Stimulated activated naive CD4-positive, alpha-beta T cell treated with Interleukin-2 at 50 U/mL for 16 hours (primary cell): ENCODE measurements at places on chromosomes 3 and 15.

DNA sequence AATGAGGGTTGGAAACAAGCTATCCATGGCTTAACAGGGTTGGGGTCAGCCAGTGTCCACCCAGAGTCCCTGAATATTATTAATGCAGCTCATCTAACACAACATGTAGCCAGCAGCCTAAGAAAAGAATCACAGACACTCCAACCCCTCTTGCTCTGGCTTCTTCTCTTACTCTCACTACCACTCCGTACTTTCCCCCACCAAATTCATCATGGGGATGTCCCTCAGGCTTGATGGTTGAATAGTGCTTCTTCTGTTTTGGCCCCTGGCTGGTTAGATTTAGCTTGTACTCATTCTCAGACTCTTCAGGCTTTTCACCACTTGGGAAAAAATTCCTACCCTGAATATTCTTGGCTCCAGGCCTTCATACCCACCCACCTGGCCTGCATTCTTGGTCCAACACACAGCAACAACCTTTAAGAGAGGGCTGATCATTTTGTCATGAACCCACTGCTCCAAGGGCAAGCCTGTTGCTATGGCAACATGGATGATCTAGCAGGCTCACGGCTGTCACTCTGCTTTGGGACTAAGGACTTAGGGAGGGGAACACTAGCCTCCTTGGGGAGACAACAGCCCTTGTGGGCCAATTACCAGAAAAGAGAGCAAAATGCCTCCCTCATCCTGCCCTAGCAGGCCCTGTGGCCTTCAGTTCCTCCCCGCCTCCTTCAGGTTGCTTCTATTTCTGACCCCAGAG is 9.4 kb upstream of the MED12L start:
- no peak for DNase-seq

DNA sequence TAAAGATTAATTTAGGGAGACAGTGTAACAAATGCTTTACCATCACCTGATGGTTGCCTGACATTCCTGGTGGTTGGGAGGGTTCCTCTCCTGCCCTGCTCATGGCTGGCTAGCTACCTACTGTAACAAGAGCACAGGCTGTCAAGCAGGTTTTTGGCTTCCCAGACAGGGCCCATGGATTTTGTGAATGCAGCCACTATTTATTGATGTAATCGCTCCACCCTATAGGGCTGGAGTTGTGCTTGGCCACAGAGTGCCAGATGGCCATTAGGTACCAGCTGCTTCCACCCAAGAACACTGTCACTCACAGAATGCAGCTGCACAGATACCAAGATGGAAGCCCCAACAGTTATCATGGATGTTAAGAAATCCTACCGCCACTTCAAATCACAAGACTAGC is 31.0 kb upstream of the KLHL25 start:
- no peak for DNase-seq

GRCh38 chr3:125605756-125606155 is 10.5 kb upstream of the OSBPL11 start:
- no peak for DNase-seq

- DNase-seq, result no peak
Observed at GRCh38 chr15:57950381-57950946, 115.0 kb downstream of the ALDH1A2 start.

- no peak for DNase-seq
Observed at GRCh38 chr3:158330870-158331269, 221.0 kb downstream of the RSRC1 start.

DNA sequence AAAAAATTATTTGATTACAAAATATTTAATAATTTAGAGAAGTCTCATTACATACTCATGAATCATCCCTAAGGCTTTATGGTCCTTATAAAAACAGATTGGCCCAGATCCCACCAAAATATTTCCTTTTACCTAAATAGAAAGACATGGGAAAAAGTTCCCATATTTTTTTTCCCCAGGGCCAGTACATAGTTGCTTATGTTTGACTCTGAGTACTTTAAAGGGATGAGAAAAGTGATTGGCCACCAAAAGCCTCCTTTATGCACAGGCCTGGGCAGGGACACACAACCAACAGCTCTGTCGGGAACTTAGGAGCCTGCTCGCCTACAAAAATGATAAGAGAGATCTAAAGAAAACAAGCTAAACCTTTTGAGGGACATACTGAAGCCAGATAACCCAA is 22.3 kb downstream of the KCNAB1 start:
- no peak for DNase-seq

GRCh38 chr3:71069797-71070196 is 513.7 kb downstream of the FOXP1 start:
- DNase-seq, result peak; percentile 59

- DNase-seq, result no peak
Observed at GRCh38 chr15:62382046-62382445, 217.0 kb upstream of the C2CD4B start.

DNA sequence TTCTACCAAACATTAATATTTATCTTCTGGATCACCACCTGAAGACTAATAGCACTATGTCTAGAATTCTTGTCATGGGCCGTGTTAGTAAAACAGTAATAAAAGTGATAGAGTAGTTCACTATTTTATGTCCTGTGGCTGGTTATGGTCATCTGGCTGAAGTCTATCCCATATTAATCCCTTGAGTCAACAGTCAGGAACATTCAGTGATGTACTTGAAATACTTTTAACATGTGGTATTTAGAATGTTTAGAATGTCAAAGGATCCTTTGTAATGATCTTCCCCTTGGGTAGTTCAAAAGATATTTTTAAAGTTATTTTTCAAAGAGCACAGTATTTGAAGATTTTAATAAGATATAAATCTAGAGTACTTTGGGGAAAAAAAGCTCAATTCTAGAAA is 117.0 kb downstream of the MBNL1 start:
- DNase-seq, result no peak

GRCh38 chr15:92805080-92805690 is 94.9 kb upstream of the CHD2 start:
- no peak for DNase-seq

GRCh38 chr3:117118604-117119003 is 409.0 kb downstream of the TUSC7 start:
- no peak for DNase-seq

DNA sequence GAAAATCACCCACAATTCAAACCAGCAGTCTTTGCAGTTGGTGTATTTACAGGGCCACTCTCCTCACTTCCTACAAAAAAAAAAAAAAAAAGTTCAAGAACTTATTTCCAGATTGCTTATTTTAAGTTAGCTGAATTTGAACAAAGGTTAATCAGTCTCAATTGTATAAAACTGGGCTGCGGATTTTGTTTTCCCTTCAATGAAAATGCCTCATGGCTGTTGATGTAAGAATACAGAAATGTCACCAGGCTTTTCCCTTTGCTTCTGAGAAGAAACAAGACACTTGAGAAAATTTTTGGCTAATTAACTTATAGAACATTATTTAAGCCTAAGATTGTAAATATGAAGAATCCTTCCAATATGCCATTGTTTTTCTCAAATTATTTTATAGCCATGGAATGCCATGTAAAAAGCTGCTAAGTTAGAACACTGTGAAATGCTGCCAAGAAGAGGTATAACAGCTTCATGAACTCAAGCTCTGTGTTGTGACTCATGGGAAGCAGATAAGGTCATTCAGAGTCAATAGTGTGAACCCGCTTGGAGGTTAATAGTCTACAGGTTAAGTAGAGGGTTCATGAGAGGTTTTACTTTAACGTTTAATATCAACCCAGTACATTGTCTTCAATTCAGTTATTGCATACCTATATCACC is 84.3 kb upstream of the ABI3BP start:
- no peak for DNase-seq

DNA sequence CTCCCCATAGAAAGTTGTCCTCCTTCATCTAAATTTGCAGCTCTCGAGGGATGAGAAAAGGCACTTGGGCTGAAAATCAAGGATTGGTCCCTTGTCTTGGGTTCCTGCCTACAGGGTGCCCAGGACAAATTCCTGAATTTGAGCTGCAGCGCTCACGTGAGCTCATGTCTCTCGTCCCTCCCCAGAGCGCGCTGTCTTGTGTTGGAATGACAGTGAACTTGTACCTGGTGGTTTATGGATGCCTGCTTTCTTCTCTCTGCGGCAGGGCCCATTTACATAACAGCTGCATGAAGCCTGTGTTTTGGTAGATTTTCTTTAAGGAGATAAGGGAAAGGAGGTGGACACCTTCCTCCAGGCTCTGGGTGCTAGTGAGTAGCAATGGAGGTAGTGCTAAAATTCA is 4.3 kb downstream of the RYR3 start:
- DNase-seq, result no peak

DNA sequence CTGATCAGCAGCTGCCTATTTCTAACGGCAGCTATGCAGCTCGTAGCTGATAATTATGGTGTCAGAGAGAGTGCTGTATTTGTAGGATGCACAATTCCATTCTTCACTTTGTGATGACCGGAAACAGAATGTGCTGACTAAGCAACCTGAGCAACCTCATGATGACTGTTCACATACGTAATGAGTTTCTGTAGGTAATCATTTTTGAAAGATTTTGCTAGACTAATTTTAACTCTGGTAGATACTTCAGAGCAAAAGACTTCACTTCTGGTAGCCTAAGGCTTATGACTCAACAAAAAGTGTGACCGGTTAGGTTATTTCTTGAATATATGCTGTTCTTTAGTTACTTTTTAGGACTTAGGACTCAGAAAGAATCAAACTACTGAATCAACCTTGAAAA is 567.7 kb downstream of the NAALADL2 start:
- DNase-seq, result no peak

- DNase-seq, result no peak
Observed at GRCh38 chr15:39976291-39977274, 42.7 kb downstream of the EIF2AK4 start.

DNA sequence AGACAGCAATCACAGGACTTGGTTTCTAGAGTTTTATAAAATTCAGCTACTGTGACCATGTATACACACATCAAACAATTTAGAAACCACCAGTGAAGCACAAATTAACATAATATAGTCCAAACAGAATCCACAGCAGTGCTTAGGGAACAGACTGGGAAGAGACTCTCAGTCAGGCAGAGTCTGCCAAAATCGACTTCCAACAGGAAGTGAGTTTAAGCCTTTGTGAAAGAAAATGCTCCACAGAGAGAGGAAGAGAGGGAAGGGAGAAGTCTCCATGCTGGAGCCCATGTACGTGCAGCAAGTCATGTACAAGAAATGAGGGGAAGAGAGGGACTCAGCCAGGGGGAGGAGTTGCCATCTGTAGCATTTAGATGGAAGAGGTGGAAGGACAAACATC is 172.6 kb downstream of the IL5RA start:
- no peak for DNase-seq

GRCh38 chr15:99006146-99006545 is 1.4 kb downstream of the PGPEP1L start:
- no peak for DNase-seq

GRCh38 chr3:100072326-100073048 is 41.8 kb downstream of the FILIP1L start:
- no peak for DNase-seq

DNA sequence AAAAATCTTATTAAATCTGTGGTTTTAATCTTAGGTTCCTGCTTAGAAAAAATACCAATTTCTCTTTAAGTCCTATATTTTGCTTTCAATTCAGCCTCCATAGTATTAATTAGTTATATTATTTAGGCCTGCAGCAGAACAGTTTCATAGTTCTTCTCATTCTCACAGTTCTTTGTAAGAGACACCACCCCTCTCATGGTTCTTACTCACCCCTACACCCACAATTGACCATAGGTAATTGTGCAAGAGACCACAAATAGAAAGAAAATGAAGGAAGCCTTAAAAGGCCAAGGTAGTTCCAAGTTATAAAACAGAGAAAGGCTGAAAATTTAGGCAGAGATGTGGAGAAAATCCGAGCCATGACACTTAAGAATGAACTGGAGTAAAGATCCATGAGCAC is 415.3 kb downstream of the TIGIT start:
- DNase-seq, result no peak

DNA sequence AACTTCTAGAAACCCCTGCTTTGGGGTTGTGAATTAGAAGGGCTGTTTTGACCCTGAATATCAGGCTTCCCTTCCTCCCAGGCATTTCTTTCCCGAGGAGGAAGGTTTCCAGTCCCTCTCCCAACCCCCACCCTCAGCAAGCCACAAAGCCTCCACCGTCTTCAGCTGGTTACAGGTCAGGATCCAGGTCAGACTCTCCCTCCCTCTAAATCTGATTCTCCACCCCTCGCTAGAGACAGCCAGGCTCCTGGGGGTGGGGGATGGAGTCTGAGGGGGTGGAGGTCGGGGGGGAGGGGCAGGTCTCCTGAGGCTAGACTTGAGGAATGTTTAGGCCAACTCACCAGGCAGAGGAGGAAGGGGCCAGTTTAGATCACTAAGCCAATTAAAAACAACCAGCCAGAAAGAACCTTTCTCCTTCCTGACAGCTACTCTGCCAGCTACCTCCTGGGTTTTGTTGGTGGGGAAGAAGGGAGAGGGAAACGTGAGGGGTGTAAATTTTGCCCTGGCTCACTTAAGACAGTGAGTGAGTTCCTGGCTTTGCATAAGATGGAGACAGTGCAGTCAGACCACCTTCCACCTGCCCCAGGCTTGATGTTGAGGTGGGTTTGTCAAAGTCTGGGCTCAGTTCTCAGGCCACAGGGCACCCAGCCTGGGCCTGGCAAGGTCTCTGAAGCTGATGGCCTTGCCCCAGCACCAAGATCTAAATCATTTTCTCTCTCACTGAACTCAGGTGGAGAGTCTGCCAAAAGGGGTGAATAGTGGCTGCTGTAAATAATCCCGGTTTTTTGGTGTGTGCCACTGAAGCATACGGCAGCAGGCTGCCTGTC is 19.5 kb downstream of the BMF start:
- DNase-seq, result no peak

- DNase-seq, result no peak
Observed at GRCh38 chr15:72614810-72615532, 39.5 kb upstream of the GOLGA6B start.

DNA sequence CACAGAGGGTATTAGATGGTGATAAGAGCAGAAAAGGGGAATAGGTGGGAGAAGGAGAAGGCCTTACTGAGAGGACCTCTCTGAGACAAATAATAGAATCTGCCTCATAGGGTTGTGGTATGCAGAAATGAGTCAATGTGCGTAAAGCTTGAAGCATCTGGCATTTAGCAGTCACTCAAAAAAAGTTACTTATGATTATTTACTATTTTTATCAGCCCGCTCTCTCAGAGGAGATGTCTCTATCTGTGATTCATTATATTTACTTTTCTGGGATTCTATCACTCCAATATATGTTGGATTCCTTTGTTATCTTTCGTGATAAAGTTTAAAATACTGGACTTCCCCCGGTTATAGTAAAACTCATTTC is 4.6 kb upstream of the TM4SF1 start:
- DNase-seq, result no peak

- no peak for DNase-seq
Observed at GRCh38 chr3:128408693-128409623, 57.7 kb downstream of the DNAJB8 start.
